Cortex of kidney (tissue), 1 donor: ENCODE measurements at places on chromosomes 16 and 17.

DNA sequence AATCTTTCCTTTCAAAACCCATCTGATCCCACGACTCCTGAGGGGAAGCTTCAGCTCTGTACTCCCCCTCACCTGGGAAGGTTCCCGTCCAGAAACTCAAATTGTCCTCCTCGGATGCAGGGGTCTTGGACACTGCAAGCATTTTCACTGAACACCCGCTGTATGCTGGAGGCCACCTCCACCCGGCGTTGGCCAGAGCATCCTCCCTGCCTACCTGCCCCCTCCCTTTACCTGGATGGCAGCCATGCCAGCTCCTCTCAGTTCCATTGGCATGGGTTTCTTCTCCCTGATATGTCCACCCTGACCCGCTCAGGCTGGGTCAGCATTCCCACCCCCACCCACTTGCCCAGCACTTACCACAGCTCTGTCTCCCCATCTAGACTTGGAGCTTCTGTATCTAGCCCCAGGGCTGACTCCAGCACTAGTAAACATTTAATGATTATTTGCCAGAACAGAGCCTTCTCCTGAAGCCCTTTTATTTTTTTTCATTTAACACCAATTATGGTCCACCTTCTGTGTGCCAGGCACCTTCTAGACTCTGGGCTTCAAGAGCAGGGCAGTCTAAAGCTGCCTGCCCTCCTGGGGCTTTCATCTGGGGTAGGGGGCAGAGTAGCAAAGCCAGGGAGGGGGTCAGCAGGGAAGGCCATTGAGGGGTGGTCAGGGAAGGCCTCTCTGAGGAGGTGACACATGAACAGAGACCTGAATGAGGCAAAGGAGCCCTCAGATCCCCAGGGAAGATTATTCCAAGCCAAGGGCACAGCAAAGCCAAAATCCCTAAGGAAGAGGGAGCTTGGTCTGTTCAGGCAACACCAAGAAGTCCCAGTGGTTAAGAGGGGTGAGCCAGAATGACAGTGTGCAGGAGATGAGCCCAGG, 8.9 kb upstream of the KRT19 start:
- DNase-seq: no peak

DNA sequence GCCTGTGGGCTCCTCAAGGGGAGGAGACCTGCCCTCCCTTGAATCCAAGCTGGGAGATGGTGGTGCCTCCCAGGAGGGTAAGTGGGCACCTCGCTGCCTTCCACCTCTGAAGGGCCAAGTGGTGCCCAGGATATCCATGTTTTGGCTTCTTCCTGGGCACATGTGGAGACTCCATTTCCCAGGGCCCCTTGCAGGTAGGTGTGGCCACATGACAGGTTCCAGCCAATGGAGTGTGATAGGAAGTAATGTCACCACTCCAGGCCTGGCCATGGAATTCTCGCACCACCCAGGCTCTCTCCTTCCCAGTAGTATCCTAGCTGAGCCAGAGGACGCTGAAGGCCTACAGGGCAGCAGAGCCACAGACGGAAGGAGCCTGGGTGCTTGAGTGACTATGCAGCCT, 17.6 kb upstream of the PEMT start:
- no peak for DNase-seq

- no peak for DNase-seq
Observed at GRCh38 chr17:83037084-83037873, 42.1 kb upstream of the METRNL start.

GRCh38 chr17:15377200-15377599, 35.8 kb upstream of the TEKT3 start:
- DNase-seq: no peak

- no peak for DNase-seq
Observed at GRCh38 chr17:17500999-17501605, 4.9 kb upstream of the RASD1 start.

DNA sequence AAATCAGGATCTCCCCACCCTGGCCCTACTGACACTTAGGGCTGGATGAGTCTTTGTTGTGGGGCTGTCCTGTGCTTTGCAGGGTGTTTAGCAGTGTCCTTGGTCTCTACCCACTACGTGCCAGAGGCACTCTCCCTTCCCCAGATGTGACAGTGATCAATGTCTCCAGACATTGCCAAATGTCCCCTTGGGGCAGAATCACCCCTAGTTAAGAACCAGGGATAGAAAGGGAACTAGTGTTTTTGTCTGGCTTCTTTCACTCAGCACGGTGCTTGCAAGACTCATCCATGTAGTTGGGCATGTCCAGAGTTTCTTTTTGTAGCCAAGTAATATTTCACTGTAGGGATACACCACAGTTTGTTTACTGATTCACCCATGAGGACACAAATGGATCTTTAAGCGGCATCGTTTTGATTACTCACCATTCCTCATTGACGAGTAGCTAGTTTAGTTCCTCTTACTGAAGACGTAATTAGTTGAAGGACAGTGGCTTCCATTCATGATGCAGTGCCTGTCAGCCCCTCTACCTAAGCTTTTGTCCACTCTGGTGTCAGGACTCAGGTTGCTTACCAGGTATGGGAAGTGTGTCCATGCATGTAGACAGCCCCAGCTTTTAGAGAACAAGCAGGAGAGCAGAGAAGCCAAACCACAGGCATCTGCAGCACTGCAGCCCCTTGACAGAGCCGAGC, 26.0 kb upstream of the ITGB4 start:
- DNase-seq: no peak

- no peak for DNase-seq
Observed at GRCh38 chr17:61426482-61427304, 25.5 kb upstream of the TBX4 start.

GRCh38 chr17:40338941-40339649, 25.4 kb downstream of the GJD3 start:
- DNase-seq: no peak

DNA sequence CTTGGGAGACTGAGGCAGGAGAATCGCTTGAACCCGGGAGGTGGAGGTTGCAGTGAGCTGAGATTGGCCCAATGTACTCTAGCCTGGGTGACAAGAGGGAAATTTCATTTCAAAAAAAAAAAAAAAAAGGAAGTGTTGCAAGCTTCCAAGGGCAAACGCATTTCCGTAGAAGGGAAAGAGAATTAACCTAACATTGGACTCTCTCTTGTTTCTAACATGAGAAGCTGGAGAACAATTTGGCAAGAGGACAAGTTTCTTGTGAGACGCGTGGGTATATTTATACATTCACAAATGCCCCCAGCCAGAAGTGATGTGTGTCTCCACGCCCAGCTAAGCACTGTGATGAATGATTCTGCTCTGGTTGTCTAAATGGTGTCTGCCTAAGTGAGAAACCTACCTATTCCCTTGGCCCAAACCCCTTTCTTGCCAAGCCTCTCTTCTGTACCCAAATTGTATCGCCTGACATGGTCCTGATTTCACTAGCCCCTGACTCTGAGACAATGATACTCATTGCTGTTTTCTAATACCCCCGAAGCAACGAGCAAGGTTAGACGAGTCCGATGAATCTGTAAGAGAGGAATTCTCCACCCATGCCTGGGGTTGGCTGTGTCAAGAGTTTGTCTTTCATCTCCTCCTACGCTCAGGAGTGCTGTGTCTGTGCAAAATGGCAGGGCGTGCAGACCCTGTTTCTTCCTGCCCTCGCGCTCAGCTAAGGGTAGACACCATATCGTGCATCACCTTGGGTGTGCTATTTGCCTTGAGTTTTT, 14.2 kb upstream of the ST6GALNAC2 start:
- DNase-seq: no peak

GRCh38 chr17:81258292-81258691, 19.2 kb downstream of the NDUFAF8 start:
- DNase-seq: no peak

DNA sequence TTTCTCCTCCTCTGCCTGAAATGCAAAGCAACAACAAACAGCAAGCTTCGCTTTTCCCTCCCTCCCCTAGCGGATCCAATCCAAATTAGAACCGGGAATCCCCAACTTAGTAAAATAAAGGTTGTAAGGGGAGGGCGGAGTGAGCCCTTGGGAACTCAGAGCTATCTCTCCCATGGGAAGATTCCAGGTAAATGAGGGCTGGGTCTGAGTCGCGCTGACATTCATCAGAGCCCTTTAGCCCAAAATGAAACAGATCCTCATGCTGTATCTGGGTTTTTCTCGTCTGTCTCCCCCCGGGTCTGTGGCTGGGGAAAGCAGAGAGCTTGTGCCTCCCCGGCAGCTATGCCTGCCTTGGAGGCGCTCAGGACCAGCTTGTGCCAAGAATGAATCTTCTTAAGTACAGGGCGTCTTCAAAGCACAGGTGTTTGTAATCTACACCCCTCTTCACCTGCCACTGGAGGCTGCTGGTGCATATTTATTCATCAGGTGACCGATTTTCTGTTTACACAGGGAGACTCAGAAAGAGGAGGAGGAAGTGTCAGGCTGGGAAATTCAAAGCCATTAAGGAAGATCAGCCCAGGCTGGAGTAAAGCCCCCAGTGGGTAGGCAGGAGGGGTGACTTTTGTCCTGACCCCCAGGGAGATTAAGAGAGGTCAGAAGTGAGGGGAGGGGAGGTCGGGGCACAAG, 55.0 kb upstream of the GSE1 start:
- DNase-seq: no peak

GRCh38 chr16:266258-267164, 9.2 kb downstream of the RGS11 start:
- no peak for DNase-seq

GRCh38 chr17:40415390-40415789, 2.3 kb downstream of the TOP2A start:
- no peak for DNase-seq

GRCh38 chr17:58319173-58320162, 9.1 kb downstream of the TSPOAP1 start:
- no peak for DNase-seq

- DNase-seq: no peak
Observed at GRCh38 chr16:52958951-52959350, 93.7 kb downstream of the CHD9NB start.

GRCh38 chr16:1976951-1977874, 4.1 kb downstream of the NOXO1 start:
- no peak for DNase-seq

DNA sequence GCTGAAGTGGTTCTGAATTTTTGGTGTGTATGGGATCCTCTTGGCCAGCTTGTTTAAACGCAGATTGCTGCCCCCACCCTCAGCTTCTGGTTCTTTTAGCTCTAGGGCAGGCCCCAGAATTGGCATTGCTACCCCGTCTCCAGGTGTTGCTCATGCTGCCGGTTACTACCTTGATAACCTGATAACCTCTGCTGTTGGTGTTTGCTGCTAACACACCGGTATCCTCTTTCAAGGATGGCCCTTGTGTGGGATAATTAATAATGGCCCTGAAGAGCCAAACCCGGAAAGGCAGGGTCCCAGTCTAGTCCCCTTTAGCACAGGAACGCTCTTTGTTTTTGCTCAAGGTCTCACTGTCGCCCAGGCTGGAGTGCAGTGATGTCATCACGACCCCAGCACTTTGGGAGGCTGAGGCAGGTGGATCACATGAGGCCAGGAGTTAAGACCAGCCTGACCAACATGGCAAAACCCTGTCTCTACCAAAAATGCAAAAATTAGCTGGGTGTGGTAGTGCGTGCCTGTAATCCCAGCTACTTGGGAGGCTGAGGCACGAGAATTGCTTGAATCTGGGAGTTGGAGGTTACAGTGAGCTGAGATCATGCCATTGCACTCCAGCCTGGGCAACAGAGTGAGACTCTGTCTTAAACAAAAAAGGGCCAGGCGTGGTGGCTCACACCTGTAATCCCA, 1.3 kb upstream of the ST3GAL2 start:
- DNase-seq: no peak

DNA sequence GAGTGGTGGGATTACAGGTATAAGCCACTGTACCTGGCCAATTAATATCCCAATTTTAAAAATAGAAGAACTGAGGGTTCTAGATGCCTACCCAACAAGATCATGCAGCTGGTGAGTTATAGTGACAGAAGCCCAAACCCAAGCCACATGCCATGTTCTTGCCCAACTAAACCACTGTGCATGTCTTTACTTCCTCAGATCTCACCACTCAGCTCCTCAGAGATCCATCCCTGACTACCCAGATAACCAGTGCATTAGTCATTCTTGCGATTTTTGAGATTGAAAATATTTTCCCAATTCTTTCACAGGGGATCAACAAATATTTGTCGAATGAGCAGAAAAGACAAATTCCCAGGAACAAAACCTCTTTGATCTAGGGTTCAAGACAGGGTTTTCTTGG, 303.1 kb downstream of the CBLN1 start:
- DNase-seq: no peak

DNA sequence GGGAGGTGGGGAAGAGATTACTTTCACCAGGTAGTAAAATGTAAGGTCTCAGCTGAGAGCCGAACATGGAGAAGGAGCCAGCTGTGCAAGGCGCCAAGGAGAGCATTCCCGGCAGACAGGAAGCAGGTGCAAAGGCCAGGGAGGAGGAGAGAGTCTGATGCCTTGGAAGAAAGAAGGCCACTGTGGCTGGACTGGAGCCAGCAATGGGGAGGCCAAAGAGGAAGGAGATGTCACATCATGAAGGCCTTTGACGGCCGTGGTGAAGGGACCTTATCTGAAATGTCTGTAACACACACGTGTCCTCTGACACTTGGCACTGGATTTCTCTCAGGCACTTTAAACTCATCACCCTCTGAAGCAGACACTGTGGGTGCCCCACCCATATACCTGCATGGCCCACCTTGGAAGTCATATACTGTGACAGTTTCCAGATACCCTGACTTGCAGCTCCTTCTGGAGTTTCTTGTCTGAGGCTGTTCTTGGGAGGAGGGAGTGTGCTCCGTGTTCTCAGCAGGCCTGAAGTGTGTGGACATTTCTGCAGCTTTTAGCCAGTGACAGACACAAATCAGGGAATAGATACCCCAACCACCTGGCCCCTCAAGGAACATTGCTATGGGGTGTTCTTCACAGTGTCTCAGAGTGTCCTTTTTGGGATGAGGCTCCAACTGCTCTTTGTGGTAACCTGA, 1.9 kb upstream of the SLC5A2 start:
- DNase-seq: no peak

DNA sequence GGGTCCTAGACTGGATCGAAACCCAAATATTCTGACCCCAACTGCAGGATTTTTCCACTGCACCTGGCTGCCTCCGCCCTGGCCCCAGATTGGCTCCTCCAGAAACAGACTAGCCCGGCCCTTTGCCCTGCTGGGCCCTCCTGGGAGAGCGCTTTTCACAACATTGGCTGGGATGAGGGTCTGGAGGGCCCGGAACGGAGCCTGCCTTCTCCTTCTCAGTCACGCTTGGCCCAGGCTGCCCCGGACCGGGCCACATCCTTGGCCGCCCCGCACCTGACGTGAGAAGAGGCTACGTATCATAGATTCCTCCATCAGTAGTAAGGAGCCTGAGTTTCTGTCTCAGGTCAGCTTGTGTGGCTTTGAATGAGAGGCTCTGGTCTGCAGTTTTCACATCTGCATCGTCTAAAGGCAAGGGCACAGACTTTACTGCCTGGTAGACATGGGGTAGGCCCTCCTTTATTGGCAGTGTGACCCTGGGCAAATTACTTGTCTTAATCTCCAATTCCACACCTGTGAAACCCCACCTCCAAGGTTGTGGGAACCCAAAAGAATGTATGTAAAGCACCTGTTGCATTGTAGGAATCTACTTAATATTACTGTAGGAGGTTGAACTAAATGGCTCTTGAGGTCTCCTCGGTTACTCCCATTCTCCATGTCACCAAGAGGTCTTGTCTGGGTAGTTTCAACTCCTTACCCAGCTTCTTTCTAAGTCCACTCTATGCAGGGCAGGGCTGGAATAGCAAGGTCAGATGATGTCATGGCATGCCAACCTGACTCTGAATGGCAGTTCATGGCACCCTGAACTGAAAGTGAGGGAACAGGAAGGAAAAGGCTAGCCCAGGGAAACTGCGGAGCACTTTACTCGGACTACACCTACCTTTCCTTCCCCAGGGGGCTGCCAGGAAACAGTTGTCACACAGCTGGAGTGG, 661 bp downstream of the LRRC3C start:
- no peak for DNase-seq

GRCh38 chr16:77853161-77853560, 64.8 kb downstream of the VAT1L start:
- no peak for DNase-seq

GRCh38 chr16:78179666-78180065, 80.2 kb downstream of the WWOX start:
- no peak for DNase-seq
